ENCODE measurements at places on chromosomes 5 and 9.

GRCh38 chr5:141508440-141508797 lies 19.5 kb downstream of the PCDHGC5 start:
- no peak for DNase-seq

DNA sequence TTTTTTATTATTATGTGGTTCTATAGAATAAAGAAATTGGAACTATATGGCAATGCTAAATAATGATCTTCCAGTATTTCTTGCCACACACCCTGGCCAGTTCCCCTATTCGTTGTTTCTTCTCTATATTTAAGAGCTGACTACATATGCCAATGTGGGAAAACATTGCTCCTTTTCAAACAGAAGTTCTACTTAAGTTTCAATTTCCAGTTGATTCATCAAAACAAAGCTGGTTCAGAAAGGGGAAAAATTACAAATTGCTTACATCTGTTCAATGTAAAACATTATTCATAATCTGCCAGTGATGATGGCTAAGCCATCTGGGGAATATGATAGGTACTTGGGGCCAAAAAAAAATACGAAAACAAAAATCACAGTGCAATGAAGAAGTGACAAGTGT lies 76.9 kb downstream of the ST8SIA4 start:
- peak; percentile 21 for DNase-seq

GRCh38 chr9:13513716-13514444 lies 234.4 kb upstream of the MPDZ start:
- no peak for DNase-seq

DNA sequence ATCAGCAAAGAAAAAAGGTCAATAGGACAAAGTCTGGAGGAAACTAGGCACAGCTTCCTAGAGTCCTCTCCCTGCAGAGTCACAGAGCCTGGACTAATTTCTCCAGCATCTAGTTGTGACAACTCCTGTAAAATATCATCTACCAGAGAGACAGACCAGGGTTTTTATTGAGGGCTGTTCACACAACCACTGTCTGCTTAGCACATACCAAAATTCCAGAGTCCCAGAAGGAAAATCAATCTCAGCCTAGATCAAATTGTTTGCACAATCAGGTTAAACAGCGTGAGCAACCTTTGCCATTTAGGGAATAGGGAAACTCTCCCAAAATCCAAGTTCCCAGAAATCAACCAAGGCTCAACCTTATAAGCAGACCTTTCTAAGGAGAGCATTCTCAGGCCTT lies 190.3 kb downstream of the SYK start:
- no peak for DNase-seq

DNA sequence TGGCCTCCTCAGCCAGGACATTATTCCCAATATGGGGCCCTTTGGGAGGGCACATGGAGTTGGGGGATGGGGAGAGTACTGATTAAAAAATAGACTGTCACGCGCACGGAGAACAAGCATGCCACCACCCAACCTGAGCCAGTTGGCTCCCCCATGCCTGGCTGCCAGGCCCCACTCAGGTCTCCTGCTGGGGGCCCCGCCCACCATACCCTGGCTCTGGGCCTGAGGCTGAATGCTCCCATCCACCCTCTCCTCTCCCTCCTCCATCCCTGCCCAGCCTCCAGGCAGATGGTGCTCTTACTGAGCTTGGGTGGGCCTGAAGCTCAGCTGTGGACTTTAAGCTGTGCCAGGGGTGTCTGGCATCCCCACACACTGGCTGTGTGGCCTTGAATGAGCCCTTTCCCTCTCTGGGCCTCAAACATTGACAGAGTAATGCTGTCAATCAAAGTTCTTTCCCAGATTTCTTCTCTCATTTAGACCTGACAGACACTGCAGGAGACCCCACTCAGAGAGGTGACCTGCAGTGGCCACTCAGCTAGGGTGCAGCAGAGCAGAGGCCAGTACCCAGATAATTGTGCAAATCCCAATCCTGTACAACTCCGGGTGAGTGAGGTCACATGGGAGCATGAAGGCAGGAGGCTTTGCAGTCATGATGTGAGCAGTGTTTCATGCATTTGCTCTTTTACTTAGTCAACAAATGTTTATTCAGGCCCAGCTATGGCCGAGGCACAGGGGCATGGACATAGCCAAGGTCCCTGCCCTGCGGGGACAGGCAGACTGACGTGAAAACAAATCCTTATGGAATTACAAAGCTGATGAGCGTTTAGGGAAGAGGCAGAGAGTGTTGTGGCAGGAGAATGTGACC lies 9.8 kb upstream of the SYNPO start:
- DNase-seq = no peak

GRCh38 chr5:11258001-11258400 lies 497.0 kb upstream of the DAP start:
- no peak for DNase-seq

- DNase-seq = no peak
Measured at GRCh38 chr9:127283917-127284497, 19.4 kb downstream of the GARNL3 start.

DNA sequence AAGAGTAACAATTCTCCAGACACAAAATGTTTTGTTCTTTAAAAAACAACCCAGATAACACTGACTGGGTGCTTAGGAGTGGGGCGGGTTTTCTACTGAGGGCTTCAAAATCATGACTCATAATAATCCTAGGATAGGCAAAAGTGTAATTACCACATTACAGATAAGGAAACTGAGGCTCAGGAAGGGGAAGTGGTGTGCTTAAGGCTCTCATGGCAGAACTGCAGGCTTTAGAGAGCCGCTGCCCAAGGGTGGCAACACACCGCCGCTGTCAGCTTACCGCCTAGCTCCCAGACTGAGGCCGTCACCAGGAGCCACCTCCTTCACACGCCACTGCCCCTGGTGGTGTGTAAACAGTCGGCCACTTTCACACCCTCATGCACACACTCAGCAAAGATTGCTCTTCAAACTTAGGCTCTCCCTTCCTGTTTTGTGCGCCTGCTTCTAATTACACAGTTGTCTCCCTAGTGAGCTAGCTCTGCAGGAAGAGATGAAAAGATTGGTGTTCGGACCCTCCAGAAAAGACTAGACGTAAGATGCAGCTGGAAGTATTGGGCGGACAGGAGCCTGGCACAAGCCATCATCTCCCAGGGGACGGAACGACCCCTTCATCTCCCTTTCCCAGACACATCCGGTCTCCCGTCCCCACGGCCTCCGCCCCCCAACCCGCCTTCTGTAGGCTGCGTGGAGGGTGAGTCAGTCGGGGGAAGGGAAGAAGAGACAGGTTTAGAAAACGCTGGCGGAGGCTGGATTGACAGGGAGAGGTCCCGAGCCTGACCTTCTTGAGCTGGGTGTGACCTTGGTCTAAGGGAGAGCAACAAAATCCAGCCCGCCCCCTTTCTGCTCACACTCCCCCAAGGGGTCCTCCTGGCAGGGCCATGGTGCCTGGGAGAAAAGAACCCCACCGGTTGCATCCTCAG lies 162.7 kb downstream of the SYK start:
- no peak for DNase-seq

GRCh38 chr9:33163433-33164137 lies 3.6 kb downstream of the B4GALT1 start:
- no peak for DNase-seq

DNA sequence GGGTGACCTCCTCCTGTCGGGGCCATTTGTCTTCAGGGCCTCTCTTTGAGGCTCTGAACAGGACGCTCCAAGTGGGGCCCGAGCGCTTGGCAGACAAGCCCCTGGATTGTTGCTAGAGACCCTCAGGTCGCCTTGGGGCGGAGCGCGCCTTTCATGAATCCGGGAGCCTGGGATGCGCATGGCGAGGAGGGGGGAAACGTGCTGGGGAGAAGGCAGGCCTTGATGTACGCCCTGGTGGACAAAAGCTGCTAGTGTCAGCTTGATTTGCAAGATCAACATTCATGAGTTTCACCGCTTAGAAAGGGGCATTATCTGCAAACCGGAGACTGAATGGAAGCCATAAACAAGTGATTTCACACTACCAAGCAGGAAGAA lies 226.3 kb downstream of the SMARCA2 start:
- no peak for DNase-seq

DNA sequence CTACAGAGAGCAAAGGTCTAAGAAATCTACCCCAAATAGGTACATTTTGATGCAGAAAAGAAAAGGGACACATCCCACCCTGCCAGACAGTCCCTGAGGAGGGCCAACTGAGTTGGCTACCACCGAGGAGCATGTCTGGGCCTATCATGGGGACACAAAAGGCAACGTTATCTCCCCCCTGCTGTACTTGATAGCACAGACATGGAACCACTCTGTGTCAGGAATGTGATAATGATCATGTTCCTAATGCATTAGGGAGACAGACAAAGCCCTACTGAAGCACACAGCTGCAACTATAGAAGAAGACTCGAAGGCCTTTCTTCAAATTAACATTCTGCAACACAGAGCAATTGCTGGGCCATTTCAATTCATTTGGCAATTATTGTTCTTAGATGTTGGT lies 84.5 kb downstream of the ENC1 start:
- DNase-seq = no peak

GRCh38 chr9:99025616-99026270 lies 79.2 kb upstream of the TGFBR1 start:
- no peak for DNase-seq

DNA sequence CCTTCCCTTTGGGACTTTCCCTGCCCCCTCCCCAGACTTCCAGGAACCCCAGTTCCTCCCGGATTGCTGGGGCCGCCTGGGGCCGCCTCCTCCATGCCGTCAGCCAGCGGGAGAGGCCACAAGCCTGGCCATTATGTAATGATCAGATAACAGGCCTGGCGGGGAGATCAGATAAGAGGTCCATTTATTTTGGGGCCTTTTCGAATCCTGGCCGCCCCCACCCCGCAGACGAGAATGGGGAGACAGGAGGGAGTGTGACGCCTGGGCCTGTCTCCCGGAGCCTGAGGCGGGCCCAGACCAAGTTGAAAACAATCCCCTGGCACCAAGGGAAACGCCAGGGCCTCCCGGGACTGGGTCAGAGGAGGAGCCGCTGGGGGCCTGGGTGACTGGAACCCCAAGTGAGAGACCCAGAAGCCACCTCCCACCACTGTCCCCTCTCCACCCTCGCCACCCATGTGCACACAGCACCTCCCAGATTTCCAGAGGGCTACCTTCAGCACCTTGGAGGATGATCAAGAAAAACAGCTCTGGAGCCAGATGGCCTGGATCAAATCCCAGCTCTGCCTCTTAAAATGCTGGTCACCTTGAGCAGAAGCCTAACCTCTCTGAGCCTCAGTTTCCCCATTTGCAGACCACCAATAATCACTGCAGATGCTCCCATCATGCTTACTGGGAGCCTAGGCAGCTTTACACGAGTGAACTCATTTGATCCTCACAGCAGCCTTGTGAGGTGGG lies 7.8 kb downstream of the ENG start:
- DNase-seq = no peak

GRCh38 chr5:55480781-55481180 lies 54.0 kb downstream of the PLPP1 start:
- no peak for DNase-seq

GRCh38 chr9:19385786-19386501 lies 5.9 kb upstream of the RPS6 start:
- no peak for DNase-seq
